ENCODE measurements at places on chromosomes 11 and 22. TPM values are rescaled to one million over a fixed set of nuclear protein-coding genes. Genes with fewer than 3 reads are reported as not detected.

DNA sequence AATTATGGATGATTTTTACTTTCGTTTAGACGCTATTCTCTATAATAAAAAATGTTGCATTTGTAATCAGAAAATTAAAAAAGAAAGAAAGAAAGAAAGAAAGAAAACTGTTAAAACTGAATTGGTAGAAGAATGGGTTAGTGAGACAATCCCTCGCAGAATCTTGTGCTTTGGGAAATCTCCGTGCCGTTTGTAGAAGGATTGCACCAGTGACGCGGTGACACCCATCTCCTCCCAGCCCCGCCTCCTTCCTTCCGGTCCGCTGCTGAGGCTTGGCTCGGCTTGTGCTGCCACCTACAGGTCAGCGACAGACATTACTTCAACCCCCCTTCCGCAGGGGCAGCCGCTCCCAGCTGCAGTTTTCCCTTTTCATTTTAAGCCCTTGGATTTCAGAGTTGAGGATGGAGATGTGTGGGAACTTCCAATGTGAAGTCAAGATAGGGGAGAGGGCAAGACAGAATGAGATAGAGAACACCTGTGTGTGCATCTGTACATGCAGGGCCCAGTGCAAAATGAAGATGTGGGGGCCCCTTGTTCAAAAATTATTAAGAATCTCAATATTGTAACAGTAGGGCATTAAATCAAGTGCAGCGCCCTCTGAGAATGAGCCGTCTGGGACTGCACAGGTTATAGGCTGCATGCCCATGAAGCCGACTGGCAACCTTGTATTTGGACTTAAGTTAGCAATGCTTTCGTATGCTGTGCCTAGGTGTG lies 41.1 kb downstream of the TST start:
- DNase-seq, result peak; percentile 83

GRCh38 chr11:130691581-130691980 lies 224.7 kb downstream of the SNX19 start:
- DNase-seq, result no peak

DNA sequence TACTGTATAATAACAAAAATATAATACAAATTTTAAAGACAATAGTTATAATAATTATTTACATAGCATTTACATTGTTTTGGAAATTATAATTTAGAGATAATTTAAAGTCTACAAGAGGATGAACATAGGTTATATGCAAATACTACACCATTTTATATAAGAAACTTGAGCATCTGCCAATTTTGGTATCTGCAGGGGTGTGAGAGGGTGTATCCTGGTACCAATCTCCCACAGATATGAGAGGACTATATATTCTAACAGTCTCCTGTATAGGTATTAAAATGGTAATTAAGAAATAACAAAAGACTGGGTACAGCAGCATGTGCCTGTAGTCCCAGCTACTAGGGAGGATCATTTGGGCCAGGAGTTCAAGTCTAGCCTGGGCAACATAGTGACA lies 134.4 kb downstream of the APOL5 start:
- DNase-seq, result no peak

GRCh38 chr22:26768952-26769351 lies 111.6 kb downstream of the MIAT start:
- no peak for DNase-seq

Gene PAX6
- not detected for total RNA-seq

Gene TRPC6
- total RNA-seq, result not detected

Measured in T-helper 17 cell (primary cell).